A549 treated with GW870086 at 1 μM for 4 hours (cell line): ENCODE measurements at places on chromosomes 5 and 9. TPM values are rescaled to one million over a fixed set of nuclear protein-coding genes. Genes with fewer than 3 reads are reported as not detected.

NME5 gene
- total RNA-seq = not detected in 5 replicates

MRNIP gene
- 15.8 to 22.9 TPM (median 20.0 TPM) in 5 replicates for total RNA-seq

THBS4 gene
- 0.28 TPM in 1 of 5 replicates, not detected in the others for total RNA-seq

RMRP gene
- total RNA-seq = 7.1 to 29.0 TPM in 2 of 5 replicates, not detected in the others

AGXT2 gene
- total RNA-seq = not detected in 5 replicates

PCDHGB2 gene
- 0.05 to 0.19 TPM (median 0.10 TPM) in 5 replicates for total RNA-seq
